ENCODE measurements at places on chromosomes 5 and 9. TPM values are rescaled to one million over a fixed set of nuclear protein-coding genes. Genes with fewer than 3 reads are reported as not detected.

INSL6 gene
- total RNA-seq = not detected

LHX3 gene
- total RNA-seq = not detected

KIF24 gene
- 3.9 TPM for total RNA-seq

IL13 gene
- not detected for total RNA-seq

FOXD4L5 gene
- 0.13 TPM for total RNA-seq

SHB gene
- total RNA-seq = 12.6 TPM

CCDC152 gene
- total RNA-seq = 10.2 TPM

DNA sequence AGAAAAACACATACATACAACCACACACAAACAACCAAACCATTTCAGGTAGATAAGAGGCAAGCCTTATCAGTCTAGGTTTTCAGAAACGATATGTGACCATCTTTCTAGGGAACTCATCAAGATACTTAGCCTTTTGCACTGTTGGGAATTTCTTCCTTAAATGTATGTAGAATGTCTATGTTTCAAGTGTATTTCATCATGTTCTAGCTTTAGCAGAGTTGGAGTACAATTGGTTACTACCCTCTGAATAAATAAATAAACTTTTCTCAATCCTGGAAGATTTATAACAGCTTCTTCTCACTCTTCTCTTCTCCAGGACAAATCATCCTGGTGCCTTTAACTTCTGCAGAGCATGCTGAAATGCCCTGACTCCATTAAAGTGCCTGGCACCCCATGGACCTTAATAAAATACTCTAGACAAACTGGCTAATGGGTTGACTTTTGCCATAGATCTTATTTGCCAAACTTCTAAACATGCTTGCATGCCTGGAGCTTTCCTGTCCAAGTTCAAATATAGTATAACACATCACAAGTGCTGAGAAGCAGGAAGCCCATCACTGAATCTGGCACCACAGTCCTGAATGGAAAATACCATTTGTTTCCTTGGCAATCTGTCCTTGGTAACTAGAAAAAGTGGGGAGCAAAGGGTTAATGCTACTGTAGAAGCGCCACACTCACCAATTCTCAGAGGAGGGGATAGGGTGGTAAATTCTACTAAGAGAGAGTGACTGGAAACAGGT is 33.1 kb upstream of the ZNF462 start:
- H3K4me3 ChIP-seq = no peak overlapping the region
- H3K27me3 ChIP-seq = no peaks in the 10 kb centered on the region
- H3K27ac ChIP-seq = no peak overlapping the region

DNA sequence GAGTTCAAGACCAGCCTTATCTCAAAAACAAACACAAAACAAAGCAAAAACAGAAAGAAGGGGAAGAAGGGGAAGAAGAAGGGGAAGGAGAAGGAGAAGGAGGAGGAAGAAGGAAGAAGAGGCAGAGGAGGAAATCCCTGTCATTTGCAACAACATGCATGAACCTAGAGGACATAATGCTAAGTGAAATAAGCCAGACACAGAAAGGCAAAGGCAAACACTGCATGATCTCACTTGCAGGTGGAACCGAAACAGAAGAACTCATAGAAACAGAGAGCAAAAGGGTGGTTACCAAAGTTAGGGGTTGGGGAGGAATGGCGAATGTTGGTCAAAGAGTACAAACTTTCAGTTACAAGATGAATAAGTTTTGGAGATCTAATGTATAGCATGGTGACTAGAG is 135.4 kb downstream of the UGCG start:
- no peak for DNase-seq
- no peak overlapping the region for H3K4me3 ChIP-seq
- no peaks in the 10 kb centered on the region for H3K27me3 ChIP-seq
- no peaks in the 10 kb centered on the region for H3K36me3 ChIP-seq
- no peaks in the 10 kb centered on the region for H3K4me1 ChIP-seq

DNA sequence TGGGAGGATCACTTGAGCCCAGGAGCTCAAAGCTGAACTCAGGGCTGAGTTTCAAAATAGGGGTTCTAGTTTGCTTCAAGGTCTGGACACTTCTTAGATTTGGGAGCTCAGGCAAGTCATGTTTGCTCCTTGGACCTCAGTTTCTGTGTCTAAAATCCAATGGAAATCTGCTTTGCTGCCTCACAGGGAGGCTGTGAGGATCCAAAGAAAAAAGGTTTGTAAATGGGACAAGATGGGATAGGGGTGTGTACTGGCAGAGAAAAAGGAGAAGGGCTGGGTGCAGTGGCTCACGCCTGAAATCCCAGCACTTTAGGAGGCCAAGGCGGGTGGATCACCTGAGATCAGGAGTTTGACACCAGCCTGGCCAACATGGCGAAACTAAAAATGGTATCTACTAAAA is 39.6 kb upstream of the SH3PXD2B start:
- no peak overlapping the region for H3K4me3 ChIP-seq
- no peak for DNase-seq
- H3K27me3 ChIP-seq = no peaks in the 10 kb centered on the region

- H3K4me3 ChIP-seq = no peak overlapping the region
- H3K27me3 ChIP-seq = no peaks in the 10 kb centered on the region
- H3K27ac ChIP-seq = no peak overlapping the region
- H3K36me3 ChIP-seq = no peaks in the 10 kb centered on the region
Observed at GRCh38 chr9:12289711-12290110, 403.5 kb upstream of the TYRP1 start.

DNA sequence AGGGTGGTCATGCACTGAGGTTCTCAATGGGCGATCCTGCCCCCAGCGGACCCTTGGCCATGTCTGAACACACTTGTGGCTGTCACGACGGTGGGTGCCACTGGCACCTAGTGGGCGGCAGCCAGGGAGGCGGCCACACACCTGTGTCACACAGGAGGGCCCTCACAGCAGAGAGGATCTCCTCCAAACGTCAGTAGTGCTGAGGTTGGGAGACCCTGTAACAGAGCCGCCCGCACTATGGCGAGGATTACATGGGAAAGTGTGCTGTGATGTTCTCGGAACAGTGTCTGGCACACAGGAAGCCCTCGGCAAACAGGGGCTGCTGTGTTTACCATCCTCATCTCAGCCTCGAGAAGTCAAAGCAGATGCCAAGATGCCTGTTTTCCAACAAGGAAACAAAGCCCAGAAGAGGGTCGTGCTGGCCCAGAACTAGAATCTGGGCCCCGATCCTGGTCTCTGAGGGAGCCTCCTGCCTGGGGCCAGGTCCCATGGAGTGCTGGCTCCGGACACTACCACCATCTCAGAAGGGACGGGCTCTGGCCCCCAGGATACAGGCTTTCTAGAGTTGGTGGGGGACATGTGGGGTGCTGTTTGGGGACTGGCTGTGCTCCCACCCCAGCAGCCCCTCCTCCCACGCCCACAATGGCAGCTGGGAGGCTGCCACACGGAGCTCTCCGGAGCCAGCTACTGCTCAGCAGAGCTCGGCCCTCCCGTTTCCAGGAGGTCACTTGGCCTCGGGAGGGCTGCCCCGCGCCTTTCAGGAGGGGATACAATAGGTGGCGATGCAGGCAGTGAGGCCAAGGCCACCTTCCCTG is 48.2 kb downstream of the DBH start:
- no peak overlapping the region for H3K4me3 ChIP-seq
- no peaks in the 10 kb centered on the region for H3K27me3 ChIP-seq
- H3K27ac ChIP-seq = no peak overlapping the region

DNA sequence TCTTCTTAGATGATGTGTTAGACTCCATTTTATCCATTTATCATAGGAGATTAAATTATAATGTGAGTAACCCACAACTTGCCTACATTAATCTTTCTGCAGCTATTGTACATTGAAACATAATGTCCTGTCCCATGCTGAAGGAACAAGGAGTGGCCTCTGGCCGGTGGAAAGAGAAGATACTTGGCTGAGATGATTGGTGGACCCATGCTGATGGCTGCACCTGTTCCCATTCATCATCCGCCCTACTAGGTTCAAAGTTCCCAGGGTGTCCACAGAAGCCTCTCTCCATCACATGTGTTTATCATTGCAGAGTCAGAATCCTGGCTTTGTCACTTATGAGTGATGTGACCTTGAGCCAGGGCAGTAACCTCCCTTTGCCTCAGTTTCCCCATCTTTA is 24.7 kb downstream of the FBXL7 start:
- no peaks in the 10 kb centered on the region for H3K36me3 ChIP-seq
- no peaks in the 10 kb centered on the region for H3K4me1 ChIP-seq
- DNase-seq = no peak
- no peak overlapping the region for H3K27ac ChIP-seq
- H3K4me3 ChIP-seq = no peak overlapping the region

DNA sequence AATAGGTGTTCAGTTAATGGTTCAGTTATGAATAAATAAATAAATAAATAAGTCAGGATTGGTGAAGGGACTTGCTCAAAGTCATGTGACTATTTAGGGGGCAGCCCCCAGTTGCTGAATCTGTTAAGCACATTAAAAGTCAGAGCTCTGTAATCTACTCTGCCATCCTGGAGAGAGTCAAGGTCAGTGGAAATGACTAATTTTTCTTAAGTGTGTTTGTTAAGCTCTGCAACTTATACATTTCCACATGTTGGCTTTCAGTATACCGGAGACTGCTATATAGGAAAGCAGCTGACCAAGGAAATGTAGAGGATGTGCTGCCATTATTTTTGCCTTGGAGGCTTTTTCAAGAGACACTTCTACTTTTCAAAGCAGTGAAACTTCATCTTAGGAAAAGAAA is 57.9 kb downstream of the KIAA1958 start:
- peaks cover 7% of the 10 kb centered on the region for H3K4me1 ChIP-seq
- no peak for DNase-seq
- H3K27ac ChIP-seq = no peak overlapping the region
- no peak overlapping the region for H3K4me3 ChIP-seq
- no peaks in the 10 kb centered on the region for H3K27me3 ChIP-seq

DNA sequence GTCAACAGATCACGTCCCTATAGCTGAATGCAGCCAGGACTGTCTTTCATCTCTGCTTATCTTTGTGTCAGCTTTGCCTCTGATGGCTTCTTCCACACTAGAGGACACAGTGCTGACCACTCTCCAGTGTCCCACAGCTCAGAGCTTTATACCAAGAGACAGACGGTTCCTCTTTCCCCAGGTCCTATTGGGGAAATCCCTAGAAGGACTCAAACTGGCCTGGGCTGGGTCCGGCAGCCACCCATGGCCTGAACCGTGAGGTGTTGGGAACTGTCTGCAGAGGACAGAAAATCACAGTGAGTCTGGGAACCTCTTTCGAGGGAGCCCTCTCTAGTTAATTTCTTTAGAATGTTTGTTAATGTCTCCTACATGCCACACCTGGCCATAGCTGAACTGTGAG is 68.3 kb upstream of the SHB start:
- H3K27me3 ChIP-seq = no peaks in the 10 kb centered on the region
- no peak overlapping the region for H3K4me3 ChIP-seq
- no peak overlapping the region for H3K27ac ChIP-seq
- H3K4me1 ChIP-seq = no peaks in the 10 kb centered on the region
- DNase-seq = no peak

DNA sequence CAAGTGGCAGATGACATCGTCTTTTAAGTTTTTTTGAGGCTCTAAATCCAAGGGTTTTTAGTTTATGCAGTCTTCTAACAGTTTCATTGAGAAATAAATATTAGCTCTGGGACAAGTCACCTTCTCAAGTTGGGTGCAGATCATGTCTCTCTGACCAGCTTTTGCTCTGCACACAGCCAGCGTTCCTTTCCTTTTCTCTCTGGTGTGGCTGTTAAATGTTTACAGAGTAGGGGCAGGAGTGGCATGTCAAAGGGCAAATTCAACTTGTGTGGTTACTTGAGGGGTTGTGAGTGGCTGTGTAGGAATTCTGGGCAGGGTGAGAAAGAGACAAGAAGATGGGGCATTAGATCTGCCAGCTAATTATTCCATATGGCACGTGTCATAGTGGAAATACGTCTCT is 187.5 kb upstream of the HMHB1 start:
- H3K4me1 ChIP-seq = no peaks in the 10 kb centered on the region
- H3K27me3 ChIP-seq = no peaks in the 10 kb centered on the region
- no peak overlapping the region for H3K27ac ChIP-seq
- no peaks in the 10 kb centered on the region for H3K36me3 ChIP-seq
- no peak overlapping the region for H3K4me3 ChIP-seq
- DNase-seq = no peak

GRCh38 chr5:145531038-145531734 is 304.0 kb downstream of the PRELID2 start:
- no peak for DNase-seq
- no peaks in the 10 kb centered on the region for H3K4me1 ChIP-seq
- H3K27ac ChIP-seq = no peak overlapping the region
- no peaks in the 10 kb centered on the region for H3K27me3 ChIP-seq

GRCh38 chr5:154220625-154221024 is 30.1 kb downstream of the GALNT10 start:
- H3K4me1 ChIP-seq = peaks cover 12% of the 10 kb centered on the region
- no peak for DNase-seq
- H3K27ac ChIP-seq = no peak overlapping the region
- H3K4me3 ChIP-seq = no peak overlapping the region
- H3K27me3 ChIP-seq = no peaks in the 10 kb centered on the region

- H3K36me3 ChIP-seq = no peaks in the 10 kb centered on the region
Observed at GRCh38 chr5:6557807-6558575, 74.9 kb downstream of the NSUN2 start.

Measured in H1 (cell line).